Astrocyte (in vitro differentiated cells and primary cell): ENCODE measurements at places on chromosomes 1 and 21. TPM values are rescaled to one million over a fixed set of nuclear protein-coding genes. Genes with fewer than 3 reads are reported as not detected.

The TNFRSF4 gene
- total RNA-seq = 0.34 and 0.41 TPM in 2 replicates

The SPRR1A gene
- total RNA-seq = not detected in 2 replicates

The RPE65 gene
- total RNA-seq = 0.27 and 0.91 TPM in 2 replicates

The IGSF9 gene
- total RNA-seq = 0.89 and 2.1 TPM in 2 replicates

The SDHB gene
- 83.0 and 84.9 TPM in 2 replicates for total RNA-seq

The KMO gene
- 0.07 and 0.50 TPM in 2 replicates for total RNA-seq

The HTR6 gene
- 0.11 TPM in 1 of 2 replicates, not detected in the other for total RNA-seq

The TRIM33 gene
- 28.1 and 31.8 TPM in 2 replicates for total RNA-seq

The RNF2 gene
- total RNA-seq = 32.3 and 34.2 TPM in 2 replicates

The LAMC1 gene
- 270 and 284 TPM in 2 replicates for total RNA-seq

The CACNA1S gene
- total RNA-seq = not detected in 2 replicates

The LEMD1 gene
- total RNA-seq = 2.5 and 3.1 TPM in 2 replicates

The KCNAB2 gene
- total RNA-seq = 3.1 and 4.4 TPM in 2 replicates

The C4BPA gene
- total RNA-seq = not detected in 2 replicates

The FAM151A gene
- not detected in 2 replicates for total RNA-seq

The NUAK2 gene
- 35.3 and 49.4 TPM in 2 replicates for total RNA-seq

The SMG5 gene
- total RNA-seq = 75.6 and 81.4 TPM in 2 replicates

The B3GALT2 gene
- total RNA-seq = 0.39 and 0.60 TPM in 2 replicates

The RYR2 gene
- total RNA-seq = 0.19 and 0.30 TPM in 2 replicates

The HUNK gene
- 0.34 and 0.77 TPM in 2 replicates for total RNA-seq

The LAX1 gene
- total RNA-seq = not detected in 2 replicates

The GSTM5 gene
- not detected in 2 replicates for total RNA-seq

The NTMT2 gene
- total RNA-seq = 0.43 TPM in 1 of 2 replicates, not detected in the other

The CDC73 gene
- 72.9 and 77.7 TPM in 2 replicates for total RNA-seq

The RNPEP gene
- total RNA-seq = 65.8 and 68.9 TPM in 2 replicates

The FCRL2 gene
- not detected in 2 replicates for total RNA-seq

The FAM177B gene
- not detected in 2 replicates for total RNA-seq

The ERVH48-1 gene
- 0.55 and 1.1 TPM in 2 replicates for total RNA-seq

The MFSD2A gene
- 2.9 and 3.3 TPM in 2 replicates for total RNA-seq

The UQCRHL gene
- total RNA-seq = 1.3 and 1.7 TPM in 2 replicates

The LGR6 gene
- 0.27 and 0.48 TPM in 2 replicates for total RNA-seq

The NCSTN gene
- 171 and 187 TPM in 2 replicates for total RNA-seq

The PGLYRP4 gene
- total RNA-seq = not detected in 2 replicates

The STUM gene
- not detected in 2 replicates for total RNA-seq

The KDF1 gene
- 0.22 and 0.54 TPM in 2 replicates for total RNA-seq

The PRR9 gene
- total RNA-seq = 0.52 and 0.55 TPM in 2 replicates

The UBE2U gene
- not detected in 2 replicates for total RNA-seq

The LRRC8B gene
- 6.3 and 6.4 TPM in 2 replicates for total RNA-seq

The SLAMF7 gene
- 0.31 and 0.32 TPM in 2 replicates for total RNA-seq

The KISS1 gene
- total RNA-seq = 2.2 and 2.7 TPM in 2 replicates

The C1orf87 gene
- total RNA-seq = not detected in 2 replicates

The KCNN3 gene
- total RNA-seq = 0.46 and 0.66 TPM in 2 replicates

The SFN gene
- 5.5 and 14.5 TPM in 2 replicates for total RNA-seq

The PLCH2 gene
- total RNA-seq = 2.0 and 2.2 TPM in 2 replicates

The FAM163A gene
- not detected in 2 replicates for total RNA-seq

The GADD45A gene
- 127 and 162 TPM in 2 replicates for total RNA-seq

The CCDC24 gene
- 4.2 and 4.3 TPM in 2 replicates for total RNA-seq
